ENCODE measurements at places on chromosomes 6 and 20. TPM values are rescaled to one million over a fixed set of nuclear protein-coding genes. Genes with fewer than 3 reads are reported as not detected.

- no peak overlapping the region for H3K27ac ChIP-seq
- no peaks in the 10 kb centered on the region for H3K36me3 ChIP-seq
- DNase-seq = no peak
Measured at GRCh38 chr6:14986370-14986769, 259.5 kb upstream of the JARID2 start.

DNA sequence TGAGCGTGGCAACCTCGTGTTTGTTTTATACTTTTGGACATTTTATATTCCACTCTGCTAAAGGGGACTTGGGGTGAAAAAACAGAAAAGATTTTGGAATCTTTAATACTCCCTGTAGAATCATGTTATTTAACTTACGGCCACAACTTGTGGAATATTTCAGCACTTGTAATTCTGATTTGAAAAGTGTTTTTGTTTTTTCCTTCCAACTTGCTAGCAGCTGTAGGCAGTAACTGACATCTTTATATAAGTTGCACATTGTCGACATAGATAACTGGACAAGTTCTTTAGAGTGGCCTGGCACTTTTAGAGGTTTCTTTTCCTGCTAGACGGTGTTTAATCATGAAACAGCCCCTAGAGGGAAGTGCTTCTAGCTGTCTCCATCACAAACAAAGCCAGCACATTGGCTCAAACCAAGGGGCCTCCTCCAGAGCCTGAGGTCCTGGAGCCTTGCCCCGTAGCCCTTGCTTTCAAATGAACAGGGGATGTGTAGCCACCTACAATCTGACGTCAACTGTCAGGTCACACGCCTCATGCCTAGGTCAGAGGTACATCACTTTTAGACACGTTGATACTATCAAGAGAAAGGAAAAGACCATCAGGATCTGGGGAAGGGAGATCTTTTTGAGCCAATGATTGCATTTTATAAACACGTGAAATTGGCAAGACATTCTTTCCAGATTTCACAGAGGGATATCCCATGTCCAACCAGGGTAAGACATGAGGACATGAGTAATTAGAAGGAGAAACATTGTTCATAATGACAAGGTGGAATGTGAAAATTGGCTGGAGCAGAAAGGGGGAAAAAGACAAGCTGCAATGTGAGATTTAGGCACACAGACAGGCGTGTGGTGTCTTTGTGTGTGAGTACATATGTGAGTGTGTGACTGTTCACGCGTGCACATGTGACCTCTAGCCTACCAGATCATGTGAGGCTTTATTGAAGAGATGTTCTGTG, 92.1 kb downstream of the TXNDC5 start:
- no peak overlapping the region for H3K27ac ChIP-seq
- no peak for DNase-seq
- no peaks in the 10 kb centered on the region for H3K36me3 ChIP-seq
- H3K27me3 ChIP-seq = peaks cover 15% of the 10 kb centered on the region
- H3K4me3 ChIP-seq = no peak overlapping the region

PLCB1 gene
- total RNA-seq = 2.2 TPM

NT5E gene
- total RNA-seq = 9.9 TPM

FAM83D gene
- 11.8 TPM for total RNA-seq

SS18L1 gene
- total RNA-seq = 12.1 TPM

NFATC2 gene
- 31.0 TPM for total RNA-seq

Measured in activated naive CD8-positive, alpha-beta T cell treated with anti-CD3 and anti-CD28 coated beads for 36 hours (primary cell).